ENCODE measurements at places on chromosomes 7 and 10.

- DNase-seq, result no peak
These were observed 25.8 kb downstream of the DENND10 start for GRCh38 chr10:119129721-119130120.

GRCh38 chr10:99685597-99685967 is 26.3 kb downstream of the ENTPD7 start:
- no peak for DNase-seq

DNA sequence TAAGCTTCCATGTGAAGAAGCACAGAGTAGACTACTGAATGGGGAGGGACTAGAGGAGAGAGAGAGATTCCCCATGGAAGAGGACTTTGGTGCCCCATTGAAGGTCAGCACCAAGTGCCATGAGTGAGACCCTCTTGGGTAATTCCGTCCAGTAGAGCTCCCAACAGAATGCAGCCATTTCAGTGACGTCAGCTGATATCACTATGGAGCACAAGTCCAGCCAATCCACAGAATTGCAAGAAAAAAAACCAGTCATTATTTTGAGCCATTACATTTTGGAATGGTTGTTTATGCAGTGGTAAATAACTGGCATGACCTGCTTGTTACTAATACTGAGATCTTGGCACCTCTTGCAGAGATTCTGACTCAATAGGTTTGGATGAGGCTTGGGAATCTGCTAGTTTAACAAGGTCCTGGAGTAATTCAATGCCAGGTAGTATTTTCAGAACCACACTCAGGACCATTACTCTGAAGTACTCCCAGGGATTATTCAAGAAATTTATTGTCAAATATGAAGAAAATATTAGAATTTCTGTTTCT is 52.6 kb upstream of the SP8 start:
- DNase-seq, result no peak

- DNase-seq, result no peak
These were observed 89.9 kb downstream of the CDH23 start for GRCh38 chr10:71486484-71487114.

- DNase-seq, result peak; percentile 48
These were observed 628.7 kb downstream of the TYW1 start for GRCh38 chr7:67625257-67625737.

- DNase-seq, result no peak
These were observed 66.5 kb upstream of the EEPD1 start for GRCh38 chr7:36086571-36086970.

DNA sequence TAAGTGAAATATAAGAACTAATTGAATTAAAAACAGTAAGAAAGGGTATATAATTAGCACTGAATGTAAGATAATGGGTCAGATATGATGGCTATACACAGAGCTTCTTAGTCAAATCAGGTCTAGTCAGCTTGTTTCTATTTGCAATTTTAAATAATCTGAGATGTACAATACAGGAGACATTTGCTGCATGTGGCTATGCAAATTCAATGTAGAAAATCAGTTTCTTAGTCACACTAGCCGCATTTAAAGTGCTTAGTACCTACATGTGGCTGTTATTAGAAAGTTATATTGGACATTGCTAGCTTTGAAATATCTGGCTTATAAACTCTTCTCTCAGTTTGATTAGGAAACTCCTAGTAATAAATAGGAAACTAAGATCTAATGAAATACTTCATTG is 25.3 kb downstream of the CCDC7 start:
- DNase-seq, result no peak

DNA sequence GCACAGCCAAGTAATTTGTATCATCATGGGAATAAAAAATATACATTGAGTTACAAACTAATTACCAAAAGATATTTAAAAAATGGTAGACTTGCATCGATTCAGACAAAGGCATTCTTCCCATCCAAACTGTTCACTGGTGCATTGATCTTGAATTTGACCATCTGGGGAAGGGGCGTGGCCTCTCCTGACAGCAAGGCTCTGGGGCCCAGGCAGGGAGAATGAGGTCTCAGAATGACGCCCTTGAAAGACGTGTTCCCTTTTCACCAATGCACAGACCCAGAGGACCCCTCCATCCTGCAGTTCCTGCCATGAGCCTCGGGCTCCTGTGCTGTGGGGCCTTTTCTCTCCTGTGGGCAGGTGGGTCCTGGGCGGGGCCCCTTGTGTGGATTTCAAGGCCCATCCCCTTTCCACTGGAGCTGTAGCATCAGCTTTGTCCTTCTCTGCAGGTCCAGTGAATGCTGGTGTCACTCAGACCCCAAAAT is 91.1 kb upstream of the PRSS58 start:
- no peak for DNase-seq

DNA sequence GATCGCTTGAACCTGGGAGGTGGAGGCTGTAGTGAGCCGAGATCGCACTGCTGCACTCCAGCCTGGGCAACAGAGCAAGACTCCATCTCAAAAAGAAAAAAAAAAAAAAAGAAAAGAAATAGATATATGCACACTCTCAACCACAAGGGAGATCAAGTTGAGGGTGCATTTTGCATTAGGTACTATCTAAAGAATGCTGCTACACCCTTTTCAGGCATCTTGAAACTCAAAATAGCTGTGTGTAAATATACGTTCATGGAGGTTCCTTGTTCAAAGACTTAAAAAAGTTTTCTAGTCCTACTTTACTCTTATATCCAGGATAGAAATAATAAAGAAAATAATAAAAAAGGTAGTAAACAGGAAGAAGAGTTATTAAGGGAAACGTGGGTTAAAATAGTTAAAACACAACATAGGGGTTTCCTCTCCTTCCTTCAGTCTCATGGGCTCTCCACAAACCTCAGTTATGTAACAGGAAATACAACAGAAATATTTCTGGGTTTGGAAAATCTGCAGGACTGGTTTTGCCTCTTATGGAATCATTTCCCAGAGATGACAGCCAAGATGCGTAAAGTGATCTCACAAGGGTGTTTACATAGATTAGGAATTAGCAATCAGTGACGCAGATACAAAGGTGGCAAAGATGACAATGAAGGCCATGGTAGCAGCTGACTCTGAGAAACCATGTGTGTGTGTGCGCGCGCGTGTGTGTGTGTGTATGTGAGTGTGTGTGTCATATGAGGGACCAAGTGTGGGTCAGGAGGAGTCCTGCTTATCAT is 15.1 kb downstream of the STEAP4 start:
- no peak for DNase-seq

DNA sequence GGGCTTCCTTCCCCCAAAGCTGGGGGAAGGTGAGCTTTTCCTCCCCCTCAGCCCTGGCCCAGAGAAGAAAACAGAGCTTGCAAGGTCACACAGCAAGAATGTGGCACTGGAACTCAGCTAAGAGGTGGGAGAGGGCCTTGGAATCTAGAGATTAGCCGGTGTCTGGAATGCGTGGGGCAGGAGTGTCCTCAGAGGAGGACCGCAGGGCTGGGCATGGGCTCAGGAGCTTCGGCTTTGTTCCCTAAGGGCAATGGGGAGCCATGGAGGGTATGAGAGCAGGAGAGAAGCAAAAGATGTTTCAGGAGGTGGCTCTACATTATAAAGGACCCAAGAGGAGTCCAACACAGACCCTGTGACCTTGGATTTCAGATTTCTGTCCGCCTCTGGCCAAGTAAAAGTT is 127.2 kb upstream of the TNRC18 start:
- DNase-seq, result no peak

DNA sequence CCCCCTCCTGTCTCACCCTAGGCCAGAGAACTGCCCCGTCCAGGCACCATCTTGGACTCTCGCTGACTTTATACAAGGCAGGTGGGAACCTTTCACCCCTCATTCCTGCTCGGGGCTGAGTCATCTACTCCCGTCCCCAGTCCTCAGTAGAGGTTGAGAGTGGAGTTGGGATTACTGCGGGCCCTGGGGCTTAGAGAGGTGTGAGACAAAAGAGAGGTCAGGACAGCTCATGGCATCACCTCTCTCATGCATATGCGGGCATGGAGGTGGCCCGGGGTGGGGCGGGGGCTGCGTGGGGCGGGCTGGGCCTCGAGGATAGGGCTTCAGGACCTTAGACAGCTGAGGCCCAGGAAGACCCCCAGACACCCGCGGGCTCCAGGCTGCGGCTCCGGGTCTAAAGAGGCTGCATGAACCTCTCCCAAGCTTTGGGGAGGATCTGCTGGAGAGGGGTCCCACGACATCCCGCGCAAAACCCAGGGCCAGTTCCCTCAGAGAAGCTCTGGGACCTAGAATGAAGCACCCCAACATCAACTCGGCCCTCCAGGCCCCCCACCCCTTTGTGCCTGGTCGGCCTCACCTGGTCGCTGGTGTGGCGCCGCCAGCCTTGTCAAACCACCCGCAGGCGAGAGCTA is 317 bp downstream of the PDZD7 start:
- DNase-seq, result no peak

- no peak for DNase-seq
These were observed 75.3 kb downstream of the ZNF503 start for GRCh38 chr10:75326306-75326705.

GRCh38 chr10:5419466-5420094 is 7.2 kb downstream of the NET1 start:
- no peak for DNase-seq

DNA sequence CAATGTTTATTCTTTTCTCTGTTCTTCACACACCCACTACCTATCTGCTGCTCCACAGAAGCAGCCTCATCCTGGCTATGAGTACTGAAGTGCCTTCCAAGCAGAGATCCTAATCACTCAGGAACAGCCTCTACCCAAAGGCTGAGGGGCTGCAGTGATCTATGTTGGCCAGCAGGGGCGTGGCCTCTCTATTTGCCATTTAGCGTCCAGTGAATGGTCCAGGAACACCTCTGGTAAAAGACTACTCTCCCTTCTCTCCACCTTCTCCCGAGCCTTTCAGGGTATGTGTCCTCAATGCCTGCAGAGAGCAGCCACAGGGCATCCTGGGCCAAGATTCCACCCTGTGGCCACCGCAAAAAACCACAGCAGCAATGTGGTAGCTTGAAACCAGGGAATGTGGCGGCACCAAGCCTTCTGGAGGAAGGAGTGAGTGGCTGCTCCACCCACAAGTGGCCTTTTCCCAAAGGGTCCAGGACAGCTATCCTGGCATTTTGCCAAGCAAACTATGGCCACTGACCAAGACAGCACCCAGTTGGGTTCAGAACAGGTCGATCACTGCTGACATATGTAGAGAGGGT is 70.9 kb downstream of the SYPL1 start:
- peak; percentile 34 for DNase-seq

DNA sequence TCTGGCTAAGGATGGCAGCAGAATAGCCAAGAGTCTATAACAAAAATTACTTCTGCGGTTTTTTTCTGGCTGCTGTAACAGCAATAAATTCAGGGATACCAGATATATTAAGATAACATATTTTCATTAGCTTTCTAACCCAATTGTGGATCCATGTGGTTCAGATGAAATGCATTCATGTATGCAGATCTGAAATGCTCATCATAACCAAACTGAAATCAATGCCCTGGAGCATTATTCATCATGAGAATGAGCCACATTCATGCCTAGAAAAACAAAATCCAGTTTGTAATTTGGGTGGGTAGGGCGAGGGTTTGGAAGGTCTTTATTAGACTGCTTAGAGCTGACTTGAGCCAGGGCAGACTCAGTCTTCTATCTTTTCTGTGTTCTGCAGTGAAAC is 69.8 kb upstream of the SEMA3A start:
- no peak for DNase-seq

GRCh38 chr7:117908031-117908795 is 35.0 kb upstream of the CTTNBP2 start:
- DNase-seq, result no peak

- no peak for DNase-seq
These were observed 38.4 kb downstream of the STAM start for GRCh38 chr10:17682236-17682946.

DNA sequence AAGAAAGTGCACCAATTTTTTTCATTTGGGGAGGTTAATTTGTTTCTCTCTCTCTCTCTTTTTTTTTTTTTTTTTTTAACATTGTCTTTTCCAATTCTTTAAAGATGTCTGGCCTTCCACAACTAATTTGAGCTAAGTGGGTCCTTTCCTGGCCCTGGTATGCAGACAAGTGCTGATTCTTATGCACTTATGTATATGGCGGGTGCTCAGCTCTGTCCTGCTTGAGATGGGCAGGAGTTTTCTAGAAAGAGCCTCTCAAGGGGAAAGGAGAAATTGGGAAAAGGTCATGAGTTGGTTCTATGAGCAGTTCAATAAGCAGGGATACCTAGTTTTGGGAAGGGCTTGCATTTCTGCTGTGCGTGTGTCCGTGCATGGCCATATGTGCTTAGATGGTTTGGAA is 67.8 kb upstream of the NPVF start:
- DNase-seq, result no peak

GRCh38 chr7:135355377-135356048 is 121.9 kb downstream of the STRA8 start:
- DNase-seq, result no peak

- DNase-seq, result no peak
These were observed 180.7 kb downstream of the CPEB3 start for GRCh38 chr10:92110039-92110794.

DNA sequence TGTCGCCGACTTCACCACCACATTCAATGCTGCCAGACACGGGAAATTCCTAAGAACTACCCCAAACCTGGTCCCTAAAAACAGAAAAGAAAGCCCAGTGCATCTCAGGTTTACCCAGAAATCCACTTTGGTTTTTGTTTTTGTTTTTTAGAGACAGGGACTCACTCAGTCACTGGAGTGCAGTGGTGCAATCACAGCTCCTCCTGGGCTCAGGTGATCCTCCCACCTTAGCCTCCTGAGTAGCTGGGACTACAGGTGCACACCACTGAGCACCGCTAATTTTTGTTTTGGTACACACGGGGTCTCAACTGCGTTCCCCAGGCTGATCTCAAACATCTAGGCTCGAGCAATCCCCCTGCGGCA is 22.8 kb downstream of the MAD1L1 start:
- no peak for DNase-seq

GRCh38 chr10:130721971-130722370 is 585.8 kb downstream of the GLRX3 start:
- DNase-seq, result no peak

DNA sequence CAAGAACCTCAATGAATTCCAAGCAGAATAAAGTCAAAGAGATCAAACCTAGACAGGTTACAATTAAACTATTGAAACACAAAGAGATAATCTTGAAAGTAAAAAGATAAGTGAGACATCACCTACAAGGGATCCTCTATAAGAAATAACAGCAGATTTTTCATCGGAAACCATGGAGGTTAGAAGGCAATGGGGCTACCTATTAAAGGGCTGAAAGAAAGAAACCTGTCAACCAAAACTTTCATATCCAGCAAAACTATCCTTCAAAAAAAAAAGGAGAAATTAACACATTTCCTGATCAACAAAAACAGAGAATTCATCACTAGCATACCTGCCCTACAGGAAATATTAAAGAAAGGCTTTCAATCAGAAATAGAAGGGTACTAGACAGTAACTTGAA is 244.9 kb downstream of the ARHGAP12 start:
- no peak for DNase-seq

GRCh38 chr7:513521-514166 is 6.0 kb downstream of the PDGFA start:
- DNase-seq, result no peak

- DNase-seq, result no peak
These were observed 6.0 kb downstream of the TEX47 start for GRCh38 chr7:88789480-88790064.
